ENCODE measurements at places on chromosomes 4 and X.
A peak's percentile ranks its signal among the peaks of the same experiment; 100 is the strongest.

DNA sequence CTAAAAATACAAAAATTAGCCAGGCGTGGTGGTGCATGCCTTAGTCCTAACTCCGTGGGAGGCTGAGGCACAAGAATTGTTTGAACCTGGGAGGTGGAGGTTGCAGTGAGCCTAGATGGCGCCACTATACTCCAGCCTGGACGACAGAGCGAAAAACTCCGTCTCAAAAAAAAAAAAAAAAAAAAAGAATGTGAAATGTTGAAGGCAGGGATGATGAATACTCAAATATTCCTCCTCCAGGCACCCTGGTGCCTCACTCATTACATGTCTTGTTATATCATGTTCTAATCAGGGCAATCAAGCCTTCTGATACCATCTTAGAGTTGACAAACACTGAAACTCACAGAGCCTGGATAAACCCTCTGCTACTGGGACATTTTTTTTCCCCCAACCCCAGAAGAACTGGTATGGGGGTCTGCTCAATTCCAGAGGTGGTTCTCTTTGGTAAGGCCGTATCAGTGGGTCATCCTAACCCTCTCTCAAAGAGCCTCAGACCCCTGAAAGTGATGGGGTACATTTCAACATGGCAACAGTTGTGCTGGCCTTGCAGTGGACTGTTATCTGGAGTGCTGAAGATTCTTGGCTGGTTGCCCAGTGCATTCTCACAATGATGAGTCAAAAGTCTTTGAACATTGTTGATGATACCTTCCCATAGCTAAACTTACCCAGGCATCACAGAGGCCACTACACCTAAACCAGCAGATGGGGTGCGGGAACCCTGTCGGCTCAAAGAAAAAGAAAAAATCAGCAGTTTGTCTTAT is 2.4 kb upstream of the SH3KBP1 start:
- peak; percentile 35 for DNase-seq

DNA sequence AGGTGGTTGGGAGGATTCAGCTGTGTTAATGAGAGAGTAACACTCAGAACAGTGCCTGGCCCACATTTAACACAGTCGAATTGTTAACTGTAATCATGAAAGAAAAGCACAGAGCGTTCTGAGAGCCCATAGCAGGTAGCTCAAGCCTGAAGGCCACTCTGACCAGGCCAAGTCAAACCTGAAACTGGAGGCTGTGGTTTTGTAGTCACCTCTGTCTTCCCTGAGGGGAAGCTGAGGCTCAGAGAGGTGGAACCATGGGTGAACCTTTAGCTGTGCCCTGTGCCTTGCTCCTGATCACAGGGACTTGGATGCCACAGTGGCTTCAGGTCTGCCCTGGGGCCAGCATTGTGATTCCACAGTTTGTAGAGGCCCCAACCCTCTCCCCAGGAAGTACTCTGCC is 16.6 kb upstream of the UBA1 start:
- no peak for DNase-seq

DNA sequence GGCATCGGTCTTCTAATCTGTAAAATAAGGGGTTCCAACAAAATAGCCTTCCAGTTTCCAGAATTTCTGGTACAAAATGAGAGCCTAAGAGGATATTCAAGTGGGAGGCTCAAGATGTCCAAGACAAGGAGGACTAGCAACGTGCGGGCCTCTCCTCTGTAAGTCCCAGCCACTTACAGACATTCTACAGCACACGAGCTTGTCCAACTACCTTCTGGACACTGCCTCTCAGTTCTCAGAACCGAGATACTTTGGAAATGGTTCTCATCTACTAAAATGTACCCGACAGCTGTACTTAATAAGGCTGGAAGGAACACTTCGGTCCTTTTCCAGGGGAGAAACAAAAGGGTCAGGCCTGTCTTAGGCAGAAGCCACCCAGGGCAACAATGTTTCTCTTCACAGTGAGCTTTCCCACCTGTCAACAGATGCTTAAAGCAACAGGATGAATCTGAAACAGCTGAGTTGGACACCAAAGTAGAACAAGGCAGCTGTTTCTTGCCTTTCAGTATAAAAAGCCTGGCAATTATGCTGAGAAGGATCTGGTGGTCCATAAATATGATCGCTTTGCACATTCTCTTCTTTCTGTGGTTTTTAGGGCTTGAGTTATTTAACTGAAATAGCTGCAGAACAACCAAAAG is 127.0 kb downstream of the HS6ST2 start:
- no peak for DNase-seq

DNA sequence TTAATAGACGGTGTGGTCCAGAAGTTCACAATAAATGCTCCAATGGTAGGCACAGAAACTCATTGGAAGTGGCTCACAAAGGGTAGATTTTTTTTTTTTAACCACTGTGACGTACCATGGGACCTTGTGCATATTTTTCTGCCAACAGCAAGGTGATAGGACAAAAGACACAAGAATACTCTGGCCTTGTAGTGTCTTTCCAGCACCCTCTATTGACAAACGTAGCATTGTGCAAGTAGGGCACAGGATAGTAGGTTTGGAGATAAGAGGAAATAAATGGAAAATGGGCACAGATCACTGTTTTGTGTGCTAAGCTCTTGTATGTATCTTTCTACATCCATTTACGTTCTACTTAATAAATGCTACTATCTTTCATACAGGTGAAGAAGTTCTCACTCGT is 2054.9 kb downstream of the PCDH7 start:
- DNase-seq, result no peak

DNA sequence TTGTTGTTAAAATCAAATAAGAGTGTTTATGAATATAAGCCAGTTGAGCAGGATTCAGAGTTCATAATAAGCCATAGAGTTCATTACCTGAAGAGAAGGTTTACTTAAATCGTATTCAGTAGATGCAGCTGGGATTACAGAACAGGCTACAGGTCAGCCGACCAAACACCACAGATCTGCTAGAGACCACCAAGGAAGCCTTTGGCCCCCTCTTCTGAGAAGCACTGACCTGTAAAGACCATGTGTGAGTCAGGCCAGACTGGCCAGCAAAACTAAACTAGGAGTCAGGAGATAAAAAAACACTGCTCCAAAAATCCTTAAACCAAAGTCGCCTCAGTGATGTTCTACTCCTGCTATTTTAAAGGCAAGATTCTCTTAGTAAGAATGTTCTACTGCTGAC is 1125.5 kb downstream of the FAT4 start:
- DNase-seq, result no peak

Measured in stimulated activated CD4-positive, alpha-beta T cell treated with anti-CD3 and anti-CD28 coated beads, TNF-alpha, amount 100 ng/mL, for 4 hours (primary cell).